GM23338 (cell line): ENCODE measurements at places on chromosomes 1 and 21. TPM values are rescaled to one million over a fixed set of nuclear protein-coding genes. Genes with fewer than 3 reads are reported as not detected.

RNASEL gene
- polyA plus RNA-seq, result 0.37 and 0.38 TPM in 2 replicates

MR1 gene
- 0.18 TPM in 1 of 2 replicates, not detected in the other for polyA plus RNA-seq

TMEM51 gene
- 4.0 and 4.7 TPM in 2 replicates for polyA plus RNA-seq

EPHB2 gene
- 4.1 and 4.5 TPM in 2 replicates for polyA plus RNA-seq

SIM2 gene
- 0.16 and 0.24 TPM in 2 replicates for polyA plus RNA-seq

DMAP1 gene
- 27.9 and 32.6 TPM in 2 replicates for polyA plus RNA-seq

ARHGEF10L gene
- polyA plus RNA-seq, result 12.1 and 13.4 TPM in 2 replicates

IGSF21 gene
- polyA plus RNA-seq, result 14.5 and 15.7 TPM in 2 replicates

RUNX3 gene
- 0.23 and 0.26 TPM in 2 replicates for polyA plus RNA-seq

MT1HL1 gene
- not detected in 2 replicates for polyA plus RNA-seq

FOXO6 gene
- 0.66 and 0.68 TPM in 2 replicates for polyA plus RNA-seq

SYT14 gene
- 4.5 and 5.2 TPM in 2 replicates for polyA plus RNA-seq

RGS13 gene
- not detected in 2 replicates for polyA plus RNA-seq
